Activated CD4-positive, alpha-beta T cell treated with anti-CD3 and anti-CD28 coated beads, Interleukin-2, amount 10 ng/mL, durations not matched to agents 24 days and 14 days (primary cell): ENCODE measurements at places on chromosomes 5 and 9.

- no peak for DNase-seq
Measured at GRCh38 chr5:31247381-31247780, 53.9 kb downstream of the CDH6 start.

- DNase-seq, result no peak
Measured at GRCh38 chr5:23506329-23507236, 826 bp upstream of the PRDM9 start.

DNA sequence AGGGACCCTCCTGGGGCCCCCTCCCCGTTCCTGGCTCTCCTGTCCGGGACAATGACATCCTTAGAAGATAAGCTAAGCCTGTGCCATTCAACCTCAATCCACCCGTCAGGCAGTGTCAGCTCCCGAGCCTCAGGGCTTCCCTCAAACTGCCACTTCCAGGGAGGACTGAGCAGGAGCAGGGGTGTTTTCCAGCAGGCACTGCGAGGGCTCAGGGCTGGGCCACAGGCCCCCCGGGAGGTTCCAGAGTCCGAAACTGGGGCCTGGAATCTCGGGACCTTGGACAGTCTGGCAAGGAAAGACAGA is 26.2 kb downstream of the LHX3 start:
- DNase-seq, result no peak

- no peak for DNase-seq
Measured at GRCh38 chr9:119368681-119369581, at the start of gene BRINP1. Gene BRINP1, minus strand, starts transcription at chr9:119369435. Its CDS starts 56,080 bp downstream, at chr9:119313355.

DNA sequence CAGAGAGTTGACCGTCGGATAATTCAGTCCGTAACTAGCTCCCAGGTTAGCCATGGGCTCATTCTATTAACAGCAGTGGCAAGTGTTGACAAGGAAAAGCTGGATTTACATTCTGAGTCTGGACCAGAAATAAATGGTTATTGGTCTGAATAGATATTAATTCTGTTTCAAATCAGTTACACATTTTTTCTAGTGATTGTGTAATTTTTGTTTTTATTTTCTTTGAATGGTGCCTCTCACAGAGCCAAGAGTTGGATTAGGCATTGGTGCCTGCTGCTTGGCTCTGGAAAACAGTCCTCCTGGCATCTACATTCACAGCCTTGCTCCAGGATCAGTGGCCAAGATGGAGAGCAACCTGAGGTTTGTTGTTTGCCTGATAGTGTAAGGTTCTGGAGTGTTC is 115.1 kb downstream of the GOLPH3 start:
- DNase-seq, result no peak

DNA sequence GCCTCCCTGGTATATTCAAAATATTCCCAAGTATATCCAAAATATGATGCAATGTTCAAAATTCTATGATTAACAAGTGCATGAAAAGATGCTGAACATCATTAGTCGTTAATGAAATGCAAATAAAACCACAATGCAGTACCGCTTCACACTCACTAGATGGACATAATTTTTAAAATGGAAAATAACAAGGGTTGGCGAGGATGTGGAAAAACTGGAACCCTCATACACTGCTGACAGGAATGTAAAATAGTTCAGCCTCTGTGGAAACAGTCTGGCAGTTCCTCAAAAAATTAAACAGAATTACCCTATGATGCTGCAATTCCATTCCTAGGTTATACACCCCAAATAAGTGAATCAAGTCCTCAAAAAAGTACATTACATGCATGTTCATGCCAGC is 36.1 kb upstream of the MYOT start:
- DNase-seq, result no peak

- DNase-seq, result peak; percentile 73
Measured at GRCh38 chr5:36606428-36607113, at the start of gene SLC1A3. Gene SLC1A3, plus strand, starts transcription at chr5:36606606. Its CDS starts 1,818 bp downstream, at chr5:36608424.

DNA sequence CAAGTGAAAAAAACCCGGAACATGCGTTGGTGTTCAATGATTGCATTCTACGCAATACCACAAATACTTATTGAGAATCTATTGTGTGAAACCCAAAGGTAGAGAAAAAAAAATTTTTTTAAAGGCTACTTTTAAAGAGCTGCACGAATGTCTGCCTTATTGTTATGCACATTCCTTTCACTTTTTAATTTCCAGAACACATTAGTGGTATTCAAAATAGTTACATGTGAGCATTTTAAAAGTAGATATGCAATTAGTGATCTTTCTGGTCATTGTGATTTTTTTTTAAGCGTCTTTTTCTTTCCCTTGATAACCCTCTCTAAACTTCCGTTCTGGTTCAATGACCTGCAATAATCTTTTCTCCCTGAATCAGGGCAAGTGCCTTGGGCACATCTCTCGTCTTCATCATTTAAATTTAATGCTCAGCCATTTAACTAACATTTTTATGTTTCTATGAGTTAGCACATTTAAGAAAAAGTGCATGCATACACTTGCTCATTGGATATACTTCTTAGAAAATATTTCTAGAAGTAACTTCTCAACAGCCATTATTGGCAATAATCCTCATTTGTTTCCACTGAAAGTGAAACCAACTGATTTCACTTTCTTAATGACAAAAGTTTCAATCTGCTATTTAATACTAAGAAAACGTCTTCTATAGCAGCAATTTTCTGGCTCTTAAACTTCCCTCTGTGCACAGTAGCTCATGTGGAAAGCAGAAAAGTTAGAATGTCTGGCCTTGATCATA is 80.3 kb downstream of the CDH6 start:
- DNase-seq, result no peak

GRCh38 chr5:149217803-149218155 is 53.9 kb upstream of the AFAP1L1 start:
- DNase-seq, result no peak

GRCh38 chr5:40093550-40093949 is 586.2 kb upstream of the PTGER4 start:
- DNase-seq, result no peak

GRCh38 chr9:116643691-116644090 is 43.4 kb upstream of the TRIM32 start:
- DNase-seq, result no peak

GRCh38 chr9:113502427-113503034 is 39.0 kb downstream of the RGS3 start:
- no peak for DNase-seq

DNA sequence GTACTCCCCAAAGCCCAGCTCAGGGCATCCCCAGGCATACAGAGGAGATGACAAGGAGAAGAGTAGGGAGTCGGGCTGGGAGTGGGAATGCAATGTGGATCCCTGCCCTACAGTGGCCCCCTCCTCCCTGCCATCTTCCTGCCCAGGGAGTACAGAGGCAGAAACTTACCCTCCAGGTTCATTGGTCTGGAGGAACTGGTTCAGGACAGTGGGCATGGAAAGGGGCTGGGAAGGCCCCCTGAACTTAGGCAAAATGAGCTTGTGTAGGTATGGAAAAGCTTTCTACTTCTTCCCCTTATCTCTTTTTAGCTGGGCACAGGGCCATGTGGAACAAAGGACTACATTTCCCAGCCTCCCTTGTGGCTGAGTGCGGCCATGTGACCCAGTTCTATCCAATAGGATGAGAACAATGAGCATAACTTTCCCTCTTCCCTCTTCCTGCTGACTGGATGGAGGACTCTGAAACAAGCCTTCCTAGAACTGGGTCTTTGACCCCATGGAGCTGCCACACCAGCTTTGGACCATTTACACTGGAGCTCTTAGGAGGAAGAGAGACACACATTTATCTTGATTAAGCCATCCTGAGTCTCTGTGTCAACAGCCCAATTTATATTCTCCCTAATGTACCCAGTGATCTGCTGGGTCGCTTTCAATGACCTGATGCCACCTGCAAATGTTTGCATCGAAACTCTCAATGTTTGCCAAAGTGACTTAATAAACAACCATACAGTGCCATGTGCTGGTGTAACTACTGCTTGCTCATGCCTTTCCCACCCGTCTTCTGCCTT is 25.0 kb upstream of the HMCN2 start:
- peak; percentile 80 for DNase-seq

DNA sequence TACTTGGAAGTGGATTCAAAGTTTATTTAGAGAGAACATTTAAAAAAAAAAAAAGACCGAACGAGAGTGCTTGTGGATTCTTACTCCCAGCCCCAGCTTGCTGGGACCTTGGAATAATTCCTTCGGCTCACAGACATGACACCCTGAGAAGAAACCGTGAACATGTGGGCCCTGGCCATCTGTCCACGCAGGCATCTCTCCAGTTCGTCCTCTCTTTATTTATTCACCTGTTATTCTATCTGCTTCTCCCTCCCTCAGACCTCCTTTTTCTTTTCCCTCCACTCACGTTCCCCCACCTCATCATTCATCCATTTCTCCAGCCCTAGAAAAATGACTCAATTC is 93.7 kb upstream of the PHYKPL start:
- DNase-seq, result no peak

DNA sequence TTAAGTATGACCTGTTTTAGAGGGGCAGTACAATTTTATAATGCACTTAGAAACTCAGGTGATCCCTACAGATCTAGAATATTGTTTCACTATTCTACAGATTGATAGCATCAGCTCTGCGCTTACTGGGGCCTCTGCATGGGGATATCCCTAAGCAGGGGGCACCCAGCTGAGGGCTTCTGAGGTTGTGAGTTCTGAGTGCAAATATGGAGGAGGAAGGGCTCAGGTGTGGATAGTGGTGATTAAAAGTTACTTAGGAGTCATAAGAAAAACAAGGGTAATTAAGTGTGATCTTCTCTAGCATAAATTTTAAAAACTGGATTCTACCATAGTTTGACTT is 274.4 kb downstream of the EFNA5 start:
- no peak for DNase-seq

DNA sequence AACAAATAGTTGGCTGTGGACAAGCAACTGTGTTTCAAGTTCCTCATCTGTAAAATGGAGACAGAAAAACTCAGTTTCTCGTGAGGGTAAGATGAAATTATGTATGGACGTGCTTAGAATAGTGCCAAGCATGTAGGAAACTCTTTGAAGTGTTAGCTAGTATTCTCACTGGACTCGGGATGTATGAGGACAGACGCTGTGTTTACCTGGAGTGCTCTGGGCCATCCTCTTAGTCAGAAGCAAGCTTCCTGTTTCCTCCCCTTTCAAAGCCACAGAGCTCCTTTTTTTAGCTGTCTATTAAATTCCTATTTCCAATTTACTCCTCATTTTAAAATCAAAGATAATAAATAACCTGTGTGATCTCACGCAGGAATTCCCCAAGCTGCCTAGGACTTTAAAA is 23.8 kb upstream of the IQGAP2 start:
- DNase-seq, result peak; percentile 61

GRCh38 chr5:9170026-9170425 is 375.8 kb downstream of the SEMA5A start:
- DNase-seq, result no peak

GRCh38 chr5:146426853-146427618 is 20.1 kb upstream of the TCERG1 start:
- DNase-seq, result peak; percentile 63

GRCh38 chr5:177453852-177454396 is 7.3 kb downstream of the PRR7 start:
- no peak for DNase-seq

DNA sequence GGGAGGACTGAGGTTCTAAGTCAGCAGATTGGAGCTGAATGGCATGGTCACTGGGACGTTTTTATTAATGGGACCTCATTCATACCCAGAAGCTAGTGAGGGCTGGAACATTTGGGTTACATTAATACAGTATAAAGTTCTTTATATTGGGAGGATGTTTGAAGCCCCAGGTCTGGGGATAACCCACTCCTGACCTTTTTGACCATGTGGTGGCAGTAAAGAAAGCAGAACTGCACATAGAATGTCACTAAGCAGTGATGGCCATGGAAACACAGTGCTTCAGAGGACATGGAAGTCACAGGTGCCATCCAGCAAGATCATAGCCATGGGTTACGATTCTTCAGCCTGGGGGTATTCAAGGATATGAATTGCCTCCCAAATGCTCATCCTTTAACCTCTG is 176.0 kb downstream of the ATP10B start:
- no peak for DNase-seq

DNA sequence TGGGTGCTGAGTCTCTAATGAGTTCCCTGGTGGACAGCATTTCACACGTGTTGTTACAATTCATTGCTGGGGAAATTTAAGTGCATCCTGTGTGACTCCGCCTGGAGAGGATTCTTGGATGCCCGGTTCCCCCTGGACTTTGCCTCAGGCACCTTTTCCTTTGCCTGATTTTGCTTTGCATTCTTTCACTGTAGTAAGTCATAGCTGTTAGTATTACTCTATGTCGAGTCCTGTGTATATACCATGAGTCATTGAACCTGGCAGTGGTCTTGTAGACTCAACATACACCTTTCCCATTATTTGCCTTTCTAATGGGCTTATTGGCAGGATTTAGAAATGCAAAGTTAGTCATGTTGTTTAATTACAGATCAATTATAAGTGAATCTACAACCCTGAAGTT is 81.9 kb upstream of the DHFR start:
- DNase-seq, result no peak
